Suppressor macrophage (primary cell): ENCODE measurements at places on chromosomes 7 and 10.

- no peak for DNase-seq
Observed at GRCh38 chr7:21704359-21704758, 161.5 kb downstream of the DNAH11 start.

GRCh38 chr7:29442146-29442545 lies 121.5 kb upstream of the PRR15 start:
- DNase-seq: no peak

- DNase-seq: peak; percentile 88
Observed at GRCh38 chr10:101014230-101014884, 14.7 kb downstream of the LZTS2 start.

DNA sequence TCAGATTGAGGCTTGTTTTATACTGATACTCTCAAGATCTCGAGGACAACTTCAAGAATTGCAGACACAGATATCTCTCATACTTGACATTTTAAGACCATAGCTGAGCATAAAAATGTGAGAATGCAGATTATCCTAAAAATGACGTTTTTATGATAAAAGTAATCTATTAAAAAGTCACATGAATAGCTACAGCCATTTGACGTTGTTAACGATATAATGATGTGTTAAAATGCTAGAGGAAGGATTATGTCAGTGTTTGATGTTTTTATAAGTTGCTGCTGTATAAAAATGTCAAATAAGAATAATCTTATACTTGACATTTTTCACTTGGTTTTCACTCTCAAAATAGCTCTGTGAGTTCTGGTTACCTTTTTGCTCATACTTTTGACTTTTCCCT lies 67.1 kb upstream of the NPVF start:
- DNase-seq: no peak

DNA sequence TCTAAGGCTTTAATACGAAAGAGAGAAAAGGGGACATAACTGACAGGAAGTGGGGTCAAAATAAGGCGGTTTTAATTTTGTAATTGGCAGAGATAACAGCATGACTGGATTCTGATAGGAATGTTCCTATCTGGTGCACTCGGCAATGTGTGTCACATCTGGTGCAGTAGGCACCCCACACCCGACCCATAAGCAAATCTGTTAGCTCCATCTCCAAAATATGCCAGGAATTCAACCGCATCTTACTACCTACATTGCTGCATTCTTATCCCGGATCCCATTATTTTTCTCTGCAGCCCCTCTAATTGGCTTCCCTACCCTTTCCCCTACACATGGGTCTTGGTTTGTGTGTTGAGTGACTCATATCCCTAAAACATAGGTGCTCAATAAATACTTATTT lies 19.1 kb upstream of the GALNT11 start:
- DNase-seq: no peak

- DNase-seq: no peak
Observed at GRCh38 chr10:73426318-73426717, 7.0 kb downstream of the MSS51 start.

DNA sequence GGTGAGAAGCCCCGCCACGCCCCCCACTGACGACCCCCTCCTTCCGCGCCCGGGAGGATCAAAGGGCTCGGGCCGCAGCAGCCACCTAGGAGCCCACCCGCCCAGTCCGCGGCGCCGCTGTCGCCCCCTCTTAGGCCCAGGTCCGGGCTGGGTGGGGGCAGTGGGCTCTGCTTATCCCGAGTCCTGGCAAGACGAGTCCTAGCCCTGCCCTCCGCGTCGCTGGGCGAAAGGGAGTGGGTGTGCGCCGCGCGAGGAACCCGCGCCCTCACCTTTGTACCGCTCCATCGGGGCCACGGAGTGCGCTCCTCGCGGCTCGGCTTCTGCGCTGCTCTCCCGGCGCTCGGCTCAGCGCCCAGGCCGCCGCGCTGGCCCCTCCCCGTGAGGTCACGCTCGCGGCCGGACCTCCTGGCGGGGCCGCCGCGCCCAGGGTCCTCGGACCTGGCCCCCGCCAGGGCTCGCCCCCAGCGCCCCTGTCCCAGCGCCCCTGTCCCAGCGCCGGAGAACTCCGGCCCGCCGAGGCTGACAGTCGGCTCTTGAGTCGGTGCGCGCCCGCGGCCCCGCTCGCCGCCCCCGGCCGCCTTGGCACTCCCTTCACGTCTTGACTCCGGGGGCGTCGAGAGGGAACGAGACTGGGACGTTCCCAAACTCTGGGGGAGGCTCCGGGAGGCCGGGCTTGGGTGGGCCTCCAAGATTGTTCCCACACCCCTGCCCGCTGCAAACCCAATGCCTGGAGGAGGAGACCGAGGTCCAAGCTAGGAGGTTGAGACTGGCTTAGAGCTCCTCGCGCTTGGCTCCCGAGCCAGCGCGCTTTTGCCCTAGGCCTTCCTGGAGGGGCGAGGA lies at the start of gene AFAP1L2:
TSS of gene AFAP1L2 (minus strand) at position 332 of the 840 bp plus-strand sequence. CDS start at position 285, 47 bp downstream.
- DNase-seq: no peak

GRCh38 chr7:3399858-3400257 lies 98.8 kb downstream of the SDK1 start:
- DNase-seq: peak; percentile 56

DNA sequence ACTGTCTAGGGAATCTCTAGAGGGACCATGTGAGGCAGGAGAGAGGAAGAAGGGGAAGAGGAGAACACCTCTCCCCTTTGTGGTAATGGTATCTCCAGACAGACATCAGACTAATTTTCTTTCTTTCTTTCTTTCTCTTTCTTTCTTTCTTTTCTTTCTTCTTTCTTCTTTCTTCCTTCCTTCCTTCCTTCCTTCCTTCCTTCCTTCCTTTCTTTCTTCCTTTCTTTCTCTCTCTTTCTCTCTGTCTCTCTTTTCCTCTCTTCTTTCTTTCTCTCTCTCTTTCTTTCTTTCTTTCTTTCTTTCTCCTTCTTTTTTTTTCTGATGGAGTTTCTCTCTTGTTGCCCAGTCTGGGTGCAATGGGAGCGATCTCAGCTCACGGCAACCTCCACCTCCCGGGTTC lies 73.2 kb upstream of the PAX2 start:
- DNase-seq: no peak

DNA sequence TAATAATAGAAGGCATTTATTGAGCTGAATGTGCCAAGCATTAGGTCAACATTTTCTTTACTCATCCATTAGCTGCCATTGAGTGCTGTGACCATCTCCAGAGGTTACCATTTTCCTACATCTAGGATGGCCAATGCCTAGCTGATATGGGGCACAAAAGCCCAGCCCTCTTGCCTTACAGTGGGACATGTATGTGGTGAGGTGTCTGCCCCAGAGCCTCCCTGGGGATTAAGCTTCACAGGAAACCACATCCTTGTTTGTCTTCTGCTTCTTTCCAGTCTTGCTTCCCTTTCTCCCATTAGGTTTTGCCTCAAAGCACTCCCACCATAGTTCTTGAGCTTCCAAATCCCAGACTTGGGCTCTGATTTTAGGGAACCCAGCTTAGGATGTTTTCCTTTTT lies 258.7 kb downstream of the SORCS3 start:
- DNase-seq: no peak

GRCh38 chr10:77899080-77899477 lies 27.5 kb downstream of the DLG5 start:
- no peak for DNase-seq

GRCh38 chr10:77835669-77836086 lies 90.9 kb downstream of the DLG5 start:
- DNase-seq: no peak

- no peak for DNase-seq
Observed at GRCh38 chr10:92552310-92552709, 21.6 kb downstream of the IDE start.

- peak; percentile 30 for DNase-seq
Observed at GRCh38 chr7:131546583-131547141, 9.8 kb downstream of the PODXL start.

- DNase-seq: no peak
Observed at GRCh38 chr7:99897322-99898022, 20.6 kb upstream of the OR2AE1 start.

- peak; percentile 22 for DNase-seq
Observed at GRCh38 chr7:128951296-128951695, 13.6 kb downstream of the IRF5 start.

DNA sequence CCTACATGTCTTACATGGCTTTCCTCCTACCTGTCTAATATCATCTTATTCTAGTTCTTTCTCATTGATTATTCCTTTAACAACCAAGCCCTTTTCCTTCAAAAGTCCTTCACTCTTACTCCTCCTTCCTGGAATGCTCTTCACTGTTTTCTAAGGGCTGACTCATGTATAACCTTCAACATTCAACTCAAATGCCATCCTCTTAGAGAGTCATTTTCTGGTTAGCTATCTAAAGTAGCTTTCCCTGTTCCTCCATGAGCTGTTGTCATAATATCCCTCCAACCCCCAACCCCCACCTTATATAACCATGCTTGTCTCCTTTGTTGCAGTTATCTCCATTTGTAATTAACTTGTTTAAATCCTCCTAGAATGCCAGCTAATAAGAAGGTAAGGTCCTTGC lies 286.8 kb downstream of the ADK start:
- no peak for DNase-seq

DNA sequence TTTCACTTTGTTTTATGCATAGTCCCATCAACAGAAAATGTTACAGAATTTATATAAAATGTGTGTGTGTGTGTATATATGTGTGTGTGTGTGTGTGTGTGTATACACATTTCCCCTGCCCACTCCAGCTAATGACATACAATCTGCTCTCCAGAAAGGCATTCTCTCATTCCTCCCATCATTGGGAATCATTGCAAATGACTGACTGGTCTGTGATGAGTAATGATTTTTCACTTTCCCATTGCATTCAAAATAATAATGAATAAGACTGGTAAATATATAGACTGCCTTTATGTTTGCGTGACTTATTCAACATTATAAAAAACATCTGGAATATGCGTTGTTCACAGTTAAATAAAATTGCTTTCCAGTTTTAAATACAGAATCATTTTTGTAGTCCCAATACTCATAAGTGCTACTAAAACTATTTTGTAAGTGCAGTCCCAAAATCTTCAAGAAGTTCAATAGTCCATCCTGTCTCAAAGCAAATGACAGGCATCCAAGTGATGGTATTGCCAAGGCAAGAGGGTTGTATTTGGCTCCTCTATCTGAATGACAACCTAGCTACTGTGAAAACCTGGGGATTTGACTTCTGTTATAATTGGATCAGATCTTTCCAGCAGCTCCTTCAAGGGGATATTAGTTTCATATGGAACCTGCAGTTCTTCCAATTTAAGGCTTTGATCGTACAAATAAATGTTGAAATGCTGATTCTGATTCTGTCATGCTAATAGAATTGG lies 150.9 kb downstream of the POLR1F start:
- DNase-seq: no peak

DNA sequence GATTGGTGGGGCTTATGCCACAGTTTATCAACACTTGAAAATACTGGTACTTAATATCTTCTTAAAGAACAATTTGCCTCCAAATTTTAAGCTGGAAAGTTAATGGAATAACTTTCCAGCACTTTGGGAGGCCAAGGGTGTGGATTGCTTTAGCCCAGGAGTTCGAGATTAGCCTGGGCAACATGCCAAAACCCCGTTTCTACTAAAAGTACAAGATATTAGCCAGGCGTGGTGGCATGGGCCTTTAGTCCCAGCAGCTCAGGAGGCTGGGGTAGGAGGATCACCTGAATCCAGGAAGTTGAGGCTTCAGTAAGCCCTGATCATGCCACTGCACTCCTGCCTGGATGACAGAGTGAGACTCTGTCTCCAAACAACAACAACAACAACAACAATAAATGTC lies 56.0 kb downstream of the PRF1 start:
- no peak for DNase-seq

GRCh38 chr7:2633538-2634266 lies 1.9 kb downstream of the TTYH3 start:
- DNase-seq: peak; percentile 92

- DNase-seq: no peak
Observed at GRCh38 chr10:20094226-20094976, 278.2 kb downstream of the PLXDC2 start.

DNA sequence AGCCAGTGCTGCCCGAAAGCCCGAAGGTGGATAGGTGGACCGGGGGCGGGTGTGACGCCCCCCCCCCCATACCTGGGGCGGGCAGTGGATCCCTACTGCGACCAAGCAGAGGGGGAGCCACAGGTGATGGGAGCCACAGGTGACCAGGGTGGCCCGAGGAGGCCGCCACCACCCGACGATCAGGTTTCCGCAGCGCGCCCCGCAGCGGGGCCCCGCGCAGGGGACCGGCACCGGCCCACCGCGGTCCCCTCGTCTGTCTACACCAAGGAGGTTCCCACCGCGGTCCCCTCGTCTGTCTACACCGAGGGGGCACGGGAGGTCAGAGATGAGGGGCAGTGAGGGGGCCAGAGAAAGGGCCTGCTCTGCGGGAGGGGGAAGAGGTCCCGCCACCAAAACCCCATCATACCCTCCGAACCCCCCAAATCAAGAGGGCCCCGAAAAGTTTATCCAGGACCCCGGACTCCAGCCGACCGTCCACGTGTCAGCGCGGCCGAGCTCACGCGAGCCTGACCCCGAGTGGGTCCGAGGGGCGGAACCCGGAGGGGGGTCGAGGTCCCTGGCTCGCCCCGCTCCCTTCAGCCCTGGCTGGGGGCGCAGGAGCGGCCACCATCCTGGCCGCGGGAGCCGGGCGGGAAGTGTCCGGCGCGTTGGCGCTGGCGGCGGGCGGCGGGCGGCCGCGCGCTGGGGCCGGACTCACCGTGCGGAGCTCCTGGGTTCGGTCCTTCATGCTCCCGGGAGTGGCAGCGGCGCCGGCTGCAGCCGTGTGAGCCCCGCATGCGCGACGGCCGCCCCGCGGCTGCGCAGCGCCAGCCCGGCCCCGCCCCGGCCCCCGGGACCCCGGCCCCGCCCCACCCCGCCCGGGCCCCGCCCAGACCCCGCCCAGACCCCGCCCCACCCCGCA lies at the start of gene STX1A:
TSS of gene STX1A (minus strand) at position 765 of the 901 bp plus-strand sequence. CDS start at position 727, 38 bp downstream.
- peak; percentile 93 for DNase-seq

- no peak for DNase-seq
Observed at GRCh38 chr7:77679608-77680007, 16.7 kb upstream of the RSBN1L start.

DNA sequence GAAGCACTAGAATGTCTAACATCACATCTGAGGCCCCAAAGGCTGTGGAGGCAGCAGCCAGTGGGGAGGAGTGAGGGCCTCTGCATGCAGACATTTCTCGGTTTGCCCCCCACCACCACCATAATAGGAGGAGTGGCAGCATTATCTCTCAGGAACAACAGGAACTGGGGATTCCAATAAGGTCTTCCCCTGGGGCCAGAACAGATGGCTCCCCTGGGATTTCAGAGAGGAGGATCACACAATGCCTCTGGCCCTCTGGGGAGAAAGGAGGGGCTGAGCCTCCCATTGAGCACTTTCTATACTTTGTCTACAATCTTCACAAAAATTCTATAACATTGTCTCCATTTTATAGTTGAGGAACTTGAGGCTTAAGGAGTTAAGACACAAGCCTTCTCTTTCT lies 61.1 kb downstream of the GRID1 start:
- no peak for DNase-seq

GRCh38 chr7:107891636-107892366 lies 818 bp downstream of the DLD start:
- peak; percentile 43 for DNase-seq

GRCh38 chr7:107693396-107693795 lies 32.8 kb downstream of the SLC26A4 start:
- DNase-seq: no peak

- no peak for DNase-seq
Observed at GRCh38 chr10:8336629-8337331, 282.3 kb downstream of the GATA3 start.
